ENCODE measurements at places on chromosomes 1 and 21.

- no peak for DNase-seq
These were observed 188.3 kb downstream of the CLEC20A start for GRCh38 chr1:178308438-178308837.

DNA sequence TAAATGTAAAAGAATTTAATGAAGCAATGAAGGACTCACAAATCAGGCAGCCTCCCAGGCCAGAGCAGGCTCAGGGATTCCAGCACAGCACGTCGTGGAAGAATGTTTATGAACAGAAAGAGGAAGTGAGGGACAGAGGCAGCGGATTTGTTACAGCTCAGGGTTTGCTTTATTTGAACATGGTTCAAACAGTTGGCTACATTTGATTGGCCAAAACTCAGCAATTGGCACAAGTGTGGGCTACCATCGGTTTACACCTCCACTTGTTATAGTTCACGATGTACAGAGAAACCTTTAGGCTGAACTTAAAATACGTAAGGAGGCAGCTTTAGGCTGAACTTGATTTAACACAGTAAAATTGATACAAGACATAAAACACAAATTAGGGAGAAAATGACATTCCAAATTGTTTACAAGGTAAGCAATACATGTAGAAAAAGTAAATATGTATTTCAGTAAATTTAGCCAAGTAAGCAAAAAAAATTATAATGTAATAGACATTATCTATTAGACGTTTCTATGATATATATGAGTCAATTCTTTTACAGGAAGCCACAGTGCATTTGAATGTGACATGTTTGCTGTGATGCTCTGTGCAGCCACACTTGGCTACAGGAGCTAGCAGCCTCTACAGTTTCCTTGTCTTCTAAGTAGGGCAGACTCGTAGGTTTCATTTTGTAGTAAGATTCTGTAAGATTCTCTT, 126.5 kb downstream of the ADSS2 start:
- no peak for DNase-seq

DNA sequence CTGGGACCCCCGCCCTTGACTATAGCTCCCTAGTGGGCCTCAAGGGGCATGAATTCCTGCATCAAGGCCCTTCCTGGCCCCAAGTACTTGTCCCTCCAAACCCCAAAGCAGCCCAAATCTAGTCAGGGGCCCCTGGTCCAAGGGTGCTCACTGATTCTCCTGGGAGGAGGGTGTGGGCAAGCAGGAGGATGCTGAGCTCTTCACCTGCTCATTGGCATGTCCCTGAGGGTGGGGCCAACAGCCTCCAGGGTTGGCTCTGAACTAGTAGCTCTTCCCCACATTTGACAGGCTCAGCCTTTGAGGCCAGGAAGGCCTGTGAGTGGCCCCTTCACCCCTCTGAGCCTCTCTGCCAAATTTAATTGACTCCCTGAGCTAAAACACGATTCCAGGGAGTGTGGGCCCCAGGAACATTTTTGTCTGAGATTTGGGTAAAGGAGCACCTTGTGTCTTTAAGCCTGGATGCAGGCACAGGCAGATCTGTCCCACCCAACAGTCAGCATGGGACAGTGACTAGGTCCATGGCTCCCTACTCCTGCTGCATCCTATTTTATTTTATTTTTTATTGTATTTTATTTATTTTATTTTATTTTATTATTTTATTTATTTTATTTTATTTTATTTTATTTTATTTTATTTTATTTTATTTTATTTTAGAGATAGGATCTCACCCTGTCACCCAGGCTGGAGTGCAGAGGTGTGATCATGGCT, 11.0 kb upstream of the WNT9A start:
- no peak for DNase-seq

DNA sequence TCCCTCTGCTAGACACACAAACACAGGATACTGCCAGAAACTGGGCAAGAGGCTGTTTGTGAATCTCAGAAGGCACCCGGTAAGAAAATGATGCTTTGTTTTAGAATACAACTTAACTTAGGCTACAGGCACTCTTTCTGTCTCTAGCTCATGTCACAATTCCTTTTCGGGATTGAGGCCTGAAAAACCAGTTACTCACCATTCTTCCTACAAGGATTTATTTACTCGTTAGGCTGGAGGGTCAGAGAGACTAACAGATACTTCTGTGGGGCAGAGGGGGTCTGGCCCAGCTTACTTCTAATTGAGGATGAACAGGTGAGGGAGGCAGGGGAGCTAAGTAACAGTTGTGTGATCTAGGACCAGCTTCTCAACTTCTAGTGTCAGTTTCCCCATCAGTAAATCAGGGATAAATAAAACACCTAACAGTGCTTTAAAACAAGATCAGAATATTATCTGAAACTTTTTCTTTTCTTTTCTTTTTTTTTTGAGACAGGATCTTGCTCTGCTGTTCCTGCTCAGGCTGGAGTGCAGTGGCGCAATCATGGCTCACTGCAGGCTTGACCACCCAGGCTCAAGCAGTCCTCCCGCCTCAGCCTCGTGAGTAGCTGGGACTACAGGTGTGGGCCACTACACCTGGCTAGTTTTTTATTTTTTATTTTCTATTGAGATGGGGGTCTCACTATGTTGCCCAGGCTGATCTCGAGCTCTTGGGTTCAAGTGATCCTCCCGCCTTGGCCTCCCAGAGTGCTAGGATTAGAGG, 31.9 kb downstream of the NFYC start:
- DNase-seq = peak; percentile 7

DNA sequence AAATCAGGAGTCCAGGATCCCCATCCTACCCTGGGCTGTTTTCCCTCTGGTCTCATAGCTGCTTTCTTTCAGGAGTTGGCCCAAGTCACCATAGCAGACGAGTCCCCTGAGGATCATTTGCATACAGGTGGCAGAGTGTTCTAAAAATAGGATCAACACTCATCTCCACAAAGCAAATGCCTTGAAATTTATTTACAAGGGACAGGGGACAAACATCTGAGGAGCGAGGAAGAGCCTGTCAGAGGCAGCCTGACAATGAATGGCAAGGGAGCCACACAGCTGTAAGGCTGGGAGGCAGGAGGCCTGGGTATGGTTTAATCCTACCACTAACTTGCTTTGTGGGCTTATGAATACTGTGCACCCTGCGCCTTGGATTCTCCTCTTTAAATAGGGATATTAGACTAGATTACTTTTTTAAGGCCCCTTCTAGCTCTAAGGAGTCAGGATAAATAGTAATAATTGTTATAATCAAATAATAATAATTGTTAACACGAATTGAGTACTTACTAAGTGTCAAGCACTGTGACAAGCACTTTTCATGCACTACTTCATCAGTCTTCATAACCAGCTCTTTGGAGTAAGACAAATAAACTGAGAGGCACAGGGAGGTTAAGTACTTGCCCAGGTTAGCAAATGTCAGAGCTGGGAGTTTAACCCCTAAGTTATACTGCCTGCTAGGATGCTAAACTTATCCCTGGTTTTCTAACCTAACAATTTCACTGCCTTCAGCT, 34.5 kb downstream of the RAB3B start:
- DNase-seq = peak; percentile 14

GRCh38 chr1:43454270-43455011, 710 bp upstream of the HYI start:
- DNase-seq = peak; percentile 61

GRCh38 chr1:19893687-19894086, 11.5 kb downstream of the OTUD3 start:
- no peak for DNase-seq

GRCh38 chr1:171126504-171126903, 35.8 kb downstream of the FMO3 start:
- peak; percentile 91 for DNase-seq

DNA sequence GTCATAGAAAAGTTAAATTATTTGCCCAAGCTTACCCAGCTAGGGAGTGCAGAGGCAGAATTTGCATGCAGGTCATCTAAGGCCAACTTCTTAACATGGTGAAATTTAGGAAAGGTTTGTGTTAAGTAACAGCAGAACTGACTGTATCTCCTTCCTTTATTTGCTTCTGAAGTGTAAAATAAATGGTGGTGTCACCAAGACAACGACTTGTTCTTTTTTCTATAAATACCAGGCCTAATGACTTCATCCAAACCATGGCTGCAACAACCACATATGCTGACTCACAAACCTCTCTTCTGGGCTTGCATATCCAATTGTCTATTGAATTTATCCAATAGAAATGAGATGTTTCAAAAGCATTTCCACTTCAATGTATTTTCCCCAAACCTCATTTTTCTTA, 19.1 kb downstream of the COL24A1 start:
- no peak for DNase-seq

- no peak for DNase-seq
These were observed 37.2 kb downstream of the TTLL7 start for GRCh38 chr1:83961571-83962295.

DNA sequence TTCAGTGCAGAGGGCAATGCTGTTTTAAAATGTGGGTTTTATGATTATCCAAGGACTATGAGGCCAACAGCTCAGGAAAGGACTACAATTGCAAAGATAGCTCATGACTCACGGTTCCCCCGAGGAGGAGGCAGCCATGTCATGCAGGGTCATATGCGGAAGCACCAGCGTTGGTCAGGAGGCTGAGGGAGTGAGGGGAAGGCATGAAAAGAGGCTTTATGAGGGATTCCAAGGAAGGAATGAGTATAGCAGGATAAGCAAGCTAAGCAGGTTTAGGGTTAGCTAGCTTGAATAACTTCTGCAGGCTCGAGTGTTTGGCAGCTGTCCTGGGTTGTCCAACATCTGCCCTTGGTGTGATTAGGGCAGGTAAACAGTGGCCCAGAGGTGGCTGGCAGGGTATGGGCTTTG, 495.1 kb downstream of the SETD4 start:
- no peak for DNase-seq

DNA sequence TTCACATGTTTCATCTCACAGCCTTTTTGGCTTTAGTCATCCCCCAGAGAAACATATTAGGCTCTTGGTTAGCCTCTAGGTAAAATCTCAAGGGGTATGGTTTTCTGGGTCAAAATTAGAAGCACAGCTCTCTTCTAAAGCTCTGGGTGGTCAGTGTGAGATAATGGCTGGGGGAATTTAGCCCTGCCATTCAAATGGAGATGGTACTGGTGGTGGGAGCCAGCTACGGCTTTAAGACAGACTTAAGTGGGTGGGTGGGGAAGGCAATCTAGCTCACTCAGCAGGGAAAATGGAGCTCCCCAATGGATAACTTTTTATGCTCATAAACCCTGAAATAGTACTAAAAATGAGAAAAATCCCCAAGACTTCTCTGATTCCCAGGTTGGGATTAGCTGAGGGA, 5.7 kb downstream of the TEX38 start:
- no peak for DNase-seq

DNA sequence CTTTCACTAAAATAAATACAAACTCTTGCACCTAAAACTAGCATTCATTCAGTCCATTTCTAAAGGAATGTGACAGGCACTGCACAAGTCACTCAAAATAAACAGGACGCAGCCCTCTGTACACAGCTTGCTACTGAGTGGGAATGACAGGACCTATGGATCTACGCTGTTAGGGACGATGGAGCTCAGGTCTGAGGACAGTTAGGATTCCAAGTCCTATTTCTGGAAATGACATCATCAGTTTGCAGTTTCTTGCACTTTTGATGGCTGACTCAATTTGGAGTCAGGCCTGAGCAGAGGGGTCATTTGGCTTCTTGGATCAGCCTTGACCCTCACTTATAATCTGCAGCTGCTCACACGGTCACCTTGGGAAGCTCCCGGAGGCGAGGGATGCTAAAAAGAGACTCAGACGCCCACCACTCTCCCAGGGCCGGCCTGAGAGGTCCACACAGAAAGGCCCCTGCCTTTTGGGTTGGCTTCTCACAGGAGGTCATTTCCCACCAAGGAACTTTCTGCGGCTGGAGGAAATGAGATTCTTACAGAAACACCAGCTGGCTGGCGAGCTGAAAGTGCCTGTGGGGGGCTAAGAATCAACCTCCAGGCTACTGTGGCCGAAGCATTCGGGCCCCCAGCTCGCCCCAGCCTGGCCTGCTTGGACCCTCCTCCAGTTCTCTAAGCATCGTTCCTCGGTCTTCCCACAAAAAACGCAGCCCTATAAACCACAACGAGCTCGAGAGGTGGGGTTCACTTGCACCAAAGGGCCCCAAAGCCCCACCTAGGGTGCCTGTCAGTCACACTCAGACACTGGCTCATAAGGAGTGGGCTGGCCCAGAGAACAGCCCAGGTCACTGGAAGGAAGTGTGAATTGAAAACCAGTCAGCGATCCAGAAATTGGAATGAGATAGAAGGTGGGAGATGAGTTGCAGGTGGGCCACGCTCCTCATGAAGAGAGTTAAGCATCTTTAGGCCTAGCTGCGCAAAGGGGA, 8.9 kb upstream of the PDE9A start:
- no peak for DNase-seq

GRCh38 chr1:182525342-182525741, 63.7 kb downstream of the RNASEL start:
- DNase-seq = no peak

GRCh38 chr1:165632491-165632890, 1.5 kb downstream of the MGST3 start:
- no peak for DNase-seq

- DNase-seq = no peak
These were observed 180.2 kb downstream of the PBX1 start for GRCh38 chr1:164739189-164739588.

- no peak for DNase-seq
These were observed 318.9 kb downstream of the ZNF326 start for GRCh38 chr1:90313778-90314177.

DNA sequence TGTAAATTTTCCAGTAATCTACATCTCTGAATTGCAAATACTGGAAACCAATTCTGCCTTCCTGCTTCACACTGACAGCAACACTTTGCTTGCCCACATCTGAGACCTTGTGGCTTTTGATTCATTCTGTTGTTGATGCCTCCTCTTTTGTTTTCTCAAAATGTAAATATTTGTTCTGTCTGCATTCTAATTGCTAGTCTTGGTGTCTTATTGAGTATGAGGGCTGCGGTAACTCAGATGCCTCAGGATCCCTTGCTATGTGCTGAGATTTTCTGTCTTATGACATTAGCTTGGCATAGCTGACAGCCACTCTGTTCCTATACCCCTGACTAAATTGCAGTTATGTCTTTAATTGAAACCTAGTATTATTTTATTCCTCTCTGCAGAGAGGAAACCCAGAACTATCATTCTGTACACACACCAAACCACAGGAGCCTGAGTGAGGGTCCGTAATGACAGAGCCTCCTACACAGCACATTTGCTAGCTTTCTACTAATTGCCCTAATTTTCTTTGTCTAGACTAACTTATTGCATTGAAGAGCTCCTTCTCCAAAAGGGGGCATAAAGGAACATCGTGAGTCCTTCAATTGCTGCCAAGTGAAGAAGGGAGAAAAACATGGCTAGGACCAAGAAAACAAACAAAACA, 72.1 kb downstream of the GREM2 start:
- DNase-seq = no peak

DNA sequence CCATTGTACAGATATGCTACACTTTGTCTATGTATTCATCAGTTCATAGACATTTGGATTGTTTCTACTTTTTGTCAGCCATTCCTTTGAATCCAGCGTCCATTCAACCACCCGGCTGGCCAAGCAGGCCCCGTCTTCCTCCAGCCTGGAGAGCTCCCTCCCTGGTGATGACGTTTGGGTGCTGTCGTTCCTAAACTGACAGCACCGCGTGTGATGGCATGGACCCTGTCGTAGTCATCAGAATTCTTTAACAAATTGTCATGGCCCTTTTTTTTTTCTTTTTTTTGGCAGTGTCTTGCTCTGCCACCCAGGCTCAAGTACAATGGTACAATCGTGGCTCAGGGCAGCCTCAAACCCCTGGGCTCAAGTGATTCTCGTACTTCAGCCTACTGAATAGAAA, 138.6 kb upstream of the ERRFI1 start:
- no peak for DNase-seq
